ENCODE measurements at places on chromosomes 2 and 18.

DNA sequence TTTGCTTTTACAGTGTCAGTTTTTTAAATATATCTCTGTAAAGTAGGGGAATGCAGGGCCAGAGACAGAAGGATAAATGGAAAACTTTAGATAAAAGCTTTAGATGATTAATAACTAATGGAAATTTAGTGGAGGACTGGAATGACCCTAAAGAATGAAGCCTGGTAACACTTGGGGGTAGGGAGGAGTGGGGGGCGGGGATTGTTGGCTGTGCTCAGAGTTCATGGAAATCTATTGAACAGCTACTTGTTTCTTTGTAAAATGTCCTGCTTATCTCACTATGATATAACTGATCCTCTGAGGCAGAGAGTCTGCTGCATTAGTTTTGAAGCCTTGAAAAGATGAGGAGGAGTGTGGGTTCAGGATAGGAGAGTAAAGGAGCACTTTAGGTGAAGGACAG, 90.5 kb downstream of the TMEM185B start:
- no peak for DNase-seq

GRCh38 chr2:8125741-8126711, 555.8 kb upstream of the ID2 start:
- no peak for DNase-seq

- peak; percentile 2 for DNase-seq
Measured at GRCh38 chr2:99771681-99772333, 282.0 kb upstream of the REV1 start.

DNA sequence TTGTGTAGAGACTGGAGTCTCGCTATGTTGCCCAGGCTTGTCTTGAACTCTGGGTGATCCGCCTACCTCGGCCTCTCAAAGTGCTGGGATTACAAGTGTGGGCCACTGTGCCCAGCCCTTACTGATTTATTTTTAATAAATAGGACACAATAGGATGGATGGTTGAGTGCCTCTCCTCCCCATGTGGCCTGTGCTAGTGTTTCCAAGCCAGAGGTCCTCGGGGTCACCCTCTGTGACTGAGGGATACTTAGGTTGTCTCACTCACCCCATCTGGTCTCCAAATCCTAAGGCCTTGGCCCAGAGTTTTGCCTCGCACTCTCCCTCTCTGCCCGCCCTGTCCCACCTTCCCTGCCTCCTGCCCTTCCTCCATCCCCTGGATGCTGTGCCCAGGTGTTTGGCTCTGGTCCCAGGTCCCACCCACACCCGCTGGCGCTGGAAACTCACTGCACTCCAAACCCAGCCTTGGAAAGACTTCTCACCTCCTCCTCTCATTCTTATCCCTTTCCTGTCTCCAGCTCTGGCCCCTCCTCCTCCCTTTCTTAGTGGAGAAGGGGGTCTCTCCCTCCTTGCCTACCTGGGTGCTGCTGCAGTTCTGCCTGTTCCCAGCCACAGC, 4.7 kb upstream of the ECEL1 start:
- DNase-seq, result no peak

DNA sequence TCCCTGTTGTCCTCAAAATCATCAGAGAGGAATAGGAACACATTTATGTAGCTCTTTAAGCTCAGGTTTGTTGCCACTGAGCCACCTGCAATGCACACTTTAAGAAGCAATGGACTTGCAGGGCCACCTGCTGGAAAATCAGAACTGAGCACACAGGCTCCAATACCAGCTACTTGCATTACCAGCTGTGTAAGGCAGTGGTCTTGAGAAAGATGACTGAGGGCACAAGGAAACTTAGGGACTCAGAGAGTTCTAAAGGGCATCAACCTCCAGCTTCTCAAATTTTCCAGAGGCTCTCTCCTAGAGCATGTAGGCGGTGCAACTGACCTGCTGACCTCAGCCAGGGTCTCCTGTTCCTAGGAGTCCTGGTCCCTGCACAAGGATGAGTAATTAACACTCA, 2.5 kb upstream of the CNDP2 start:
- peak; percentile 6 for DNase-seq

DNA sequence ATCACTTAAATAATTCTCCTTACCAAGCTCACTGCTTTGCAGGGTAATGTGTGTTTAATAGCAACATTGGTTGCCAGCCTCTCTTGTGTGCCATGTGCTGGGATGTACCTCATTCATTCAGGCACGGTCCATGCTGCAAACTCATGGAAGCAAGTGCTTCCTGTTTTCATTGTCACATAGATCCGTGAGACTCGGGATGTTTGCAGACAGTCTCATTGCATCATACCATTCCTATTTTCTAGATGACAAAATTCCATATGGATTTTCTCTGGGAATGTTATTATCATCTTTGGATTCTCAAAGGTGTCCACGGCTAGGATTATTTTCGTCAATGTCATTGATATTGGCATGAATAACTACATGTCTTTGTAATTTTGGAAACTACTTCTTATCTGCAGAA, 60.0 kb upstream of the HDAC4 start:
- no peak for DNase-seq
